ENCODE measurements at places on chromosomes 12 and 14.

GRCh38 chr12:7114008-7114407 lies 5.0 kb upstream of the C1RL start:
- DNase-seq = no peak

- no peak for DNase-seq
Measured at GRCh38 chr14:30431552-30431951, 127.4 kb upstream of the G2E3 start.

DNA sequence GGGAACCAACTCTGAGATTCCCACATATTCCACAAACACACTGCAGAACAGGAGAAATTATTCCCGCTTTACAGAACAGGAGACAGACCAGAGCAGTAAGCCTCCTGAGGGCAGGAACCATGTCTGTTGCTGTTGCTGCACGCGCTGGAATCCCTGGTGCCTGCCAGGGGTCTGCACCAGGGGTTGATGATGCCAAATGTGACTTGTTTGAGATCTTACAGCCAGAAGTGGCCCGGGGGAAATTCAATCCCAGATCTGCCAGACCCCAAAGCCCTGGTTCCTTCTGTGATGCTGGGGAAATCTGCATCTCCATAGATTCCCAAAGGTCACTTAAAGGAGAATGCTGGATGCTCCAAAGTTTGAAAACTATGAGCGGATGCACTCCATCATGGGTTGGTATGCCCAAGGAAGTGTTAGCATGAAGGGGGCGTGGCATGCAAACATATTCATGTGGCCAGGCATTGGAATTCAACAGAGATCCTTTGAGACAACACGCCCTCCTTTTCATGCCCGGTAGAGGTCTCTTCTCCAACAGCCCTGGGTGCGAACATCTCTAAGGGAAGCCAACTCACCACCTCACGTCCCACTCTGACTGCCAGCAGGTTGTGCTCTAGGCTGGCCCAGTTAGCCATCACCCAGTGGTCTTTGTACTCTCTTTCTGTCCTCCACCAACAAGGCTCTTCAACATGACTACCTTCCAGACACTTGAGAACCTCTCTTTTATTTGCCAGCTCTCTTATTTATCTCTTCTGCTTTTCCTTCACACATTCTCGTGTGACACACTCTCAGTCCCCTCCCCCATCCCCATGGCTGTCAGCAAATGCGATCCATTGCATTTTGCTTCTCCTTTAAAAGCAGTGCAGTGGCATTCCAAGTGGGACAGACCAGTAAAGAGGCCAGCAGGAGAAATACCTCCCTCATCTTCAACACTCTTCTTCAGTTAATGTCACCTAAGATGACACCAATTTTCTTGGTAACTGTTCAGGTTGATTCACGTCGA lies 131.3 kb downstream of the ZFP36L1 start:
- no peak for DNase-seq

DNA sequence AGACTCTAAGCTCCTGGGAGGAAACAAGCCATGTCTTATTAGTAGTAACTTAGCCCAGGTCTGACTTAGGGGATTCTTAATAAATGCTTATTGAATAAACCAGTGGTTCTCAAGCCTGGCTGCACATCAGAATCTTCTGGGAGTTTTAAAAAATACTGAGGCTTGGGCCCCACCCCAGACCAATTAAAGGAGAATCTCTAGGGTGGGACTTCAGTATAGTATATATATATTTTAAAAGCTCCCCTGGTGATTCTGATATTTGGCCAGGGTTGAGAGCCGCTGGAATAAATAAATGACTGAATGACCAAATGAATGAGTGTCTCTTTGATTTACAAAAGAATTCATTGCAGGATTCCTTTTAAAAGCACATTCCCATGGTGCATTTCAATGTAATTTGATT lies 151.5 kb upstream of the GSC start:
- no peak for DNase-seq
